ENCODE measurements at places on chromosomes 4 and X.

DNA sequence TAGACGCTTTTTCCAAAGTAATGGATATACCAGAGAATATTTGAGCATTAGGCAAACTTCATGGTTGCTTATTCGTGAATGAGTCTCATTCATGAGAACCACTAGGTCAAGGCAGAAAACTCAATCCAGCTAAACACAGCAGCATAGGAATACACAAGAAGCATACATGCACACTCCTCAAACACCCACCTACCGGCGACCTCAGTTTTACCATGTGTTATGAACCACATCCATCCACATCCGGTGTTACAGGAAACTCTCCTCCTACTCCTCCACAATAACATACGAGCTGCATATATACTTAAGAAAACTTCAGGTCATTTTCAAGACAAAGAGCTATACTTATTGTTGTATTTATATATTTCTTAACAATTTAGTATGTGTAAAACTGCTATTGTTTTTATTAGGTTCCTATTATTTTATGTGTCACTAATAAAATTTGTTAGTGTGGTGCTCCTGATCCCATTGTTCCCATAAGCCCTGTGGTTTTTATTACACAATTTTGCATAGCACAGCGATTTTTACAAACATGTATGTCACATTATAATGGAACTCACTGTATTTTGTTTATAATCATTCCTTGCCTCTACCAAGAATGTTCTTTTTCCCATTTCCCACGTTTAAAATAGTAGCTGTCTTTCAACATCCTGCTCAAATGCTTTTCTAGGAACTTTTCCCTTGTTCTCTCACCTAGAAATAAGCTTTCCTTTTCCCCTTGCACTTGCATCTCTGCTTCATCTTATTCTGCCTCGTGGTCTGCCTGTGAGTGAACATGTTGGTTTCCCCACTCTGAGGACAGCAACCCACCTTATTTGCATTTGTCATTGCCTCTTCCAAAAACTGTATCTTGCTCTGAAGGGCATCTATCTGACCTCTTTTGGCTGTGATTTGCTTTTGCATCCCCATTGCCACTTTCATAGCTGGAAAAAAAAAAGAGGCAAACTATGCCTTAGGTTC, 48.3 kb downstream of the STBD1 start:
- no peak for DNase-seq

DNA sequence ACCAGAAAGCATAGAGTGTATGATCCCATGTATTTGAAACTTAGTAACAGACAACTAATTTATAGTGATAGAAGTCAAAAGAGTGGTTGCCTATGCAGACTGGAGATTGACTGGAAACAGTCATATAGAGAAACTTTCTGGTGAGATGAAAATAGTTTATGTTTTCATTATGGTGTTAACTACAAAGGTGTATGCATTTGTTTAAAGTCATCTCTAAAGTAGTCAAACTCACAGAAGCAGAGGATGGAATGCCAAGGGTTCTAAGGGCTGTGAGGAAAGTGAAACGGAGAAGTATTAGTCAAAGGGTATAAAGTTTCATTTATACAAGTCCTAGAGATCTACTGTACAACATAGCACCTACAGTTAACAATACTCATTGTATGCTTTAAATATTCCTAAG, 45.8 kb downstream of the ENOX2 start:
- no peak for DNase-seq

DNA sequence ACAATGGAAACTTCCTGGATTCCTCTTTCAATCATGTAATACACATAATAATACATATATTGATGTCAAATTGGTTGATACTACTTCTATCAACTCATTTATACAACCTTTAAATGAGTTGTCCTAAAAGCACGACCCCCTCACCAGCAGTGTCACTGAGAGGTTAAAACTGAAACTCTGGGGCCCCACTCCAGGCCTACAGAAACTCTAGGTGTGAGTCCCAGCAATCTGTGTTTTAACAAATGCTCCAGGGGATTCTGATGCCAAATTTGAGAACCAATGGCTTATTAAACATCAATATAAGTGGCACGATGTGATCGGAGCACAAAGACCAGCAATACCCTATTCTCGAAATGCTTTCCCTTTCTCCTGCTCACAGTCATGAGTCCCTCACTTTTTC, 47.9 kb downstream of the ATP8A1 start:
- DNase-seq, result no peak

DNA sequence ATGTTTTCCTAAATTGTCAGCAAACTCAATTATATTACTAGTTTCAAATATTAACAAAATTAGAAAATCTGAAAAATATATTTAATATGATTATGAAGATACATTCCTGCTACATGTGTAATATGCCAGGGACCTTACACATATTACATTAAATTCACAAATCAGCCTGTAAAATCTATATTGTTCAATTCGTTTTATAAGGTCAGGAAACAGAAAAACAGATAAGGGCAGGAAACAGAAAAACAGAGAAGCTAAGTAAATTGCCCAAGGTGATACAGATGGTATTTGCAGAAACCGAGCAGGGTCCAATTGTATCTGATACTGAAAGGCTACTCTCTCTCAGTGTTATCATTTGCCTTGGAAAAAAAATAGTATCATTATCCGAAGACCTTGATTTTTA, 739.0 kb downstream of the DMD start:
- DNase-seq, result no peak

- DNase-seq, result no peak
Observed at GRCh38 chr4:17448689-17449088, 63.2 kb downstream of the QDPR start.

DNA sequence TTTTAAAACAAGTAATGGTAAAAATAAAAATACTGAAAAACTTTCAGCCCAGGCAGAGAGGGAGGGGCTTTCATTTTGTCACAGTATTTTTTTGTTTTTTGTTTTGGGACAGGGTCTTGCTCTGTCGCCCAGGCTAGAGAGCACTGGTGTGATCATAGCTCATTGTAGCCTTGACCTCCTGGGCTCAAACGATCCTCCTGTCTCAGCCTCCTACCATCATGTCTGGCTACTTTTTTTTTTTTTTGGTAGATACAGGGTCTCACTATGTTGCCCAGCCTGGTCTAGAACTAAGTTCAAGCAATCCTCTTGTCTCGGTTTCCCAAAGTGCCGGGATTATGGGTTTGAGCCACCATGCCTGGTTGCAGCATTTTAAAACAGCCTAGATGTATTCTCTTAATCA, 40.8 kb upstream of the FAT1 start:
- no peak for DNase-seq

DNA sequence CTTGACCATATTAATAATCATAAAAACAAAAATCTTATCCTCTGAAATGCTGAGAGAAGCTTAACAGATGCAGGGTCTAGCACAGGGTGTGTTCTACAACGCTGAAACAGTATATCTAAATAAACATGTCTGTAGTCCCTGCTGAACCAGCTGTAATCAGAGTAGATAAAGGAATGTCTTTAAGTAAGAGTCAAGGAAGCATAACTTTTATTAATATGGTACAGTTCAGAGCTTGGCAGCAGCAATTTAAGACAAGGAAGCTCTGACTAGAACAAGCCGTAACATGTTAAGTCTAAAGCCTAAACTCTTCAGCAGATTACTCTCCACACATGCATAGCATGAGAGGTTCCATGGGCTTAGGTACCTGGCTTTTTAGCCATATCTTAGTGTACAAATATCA, 36.1 kb downstream of the NFKB1 start:
- DNase-seq, result no peak

DNA sequence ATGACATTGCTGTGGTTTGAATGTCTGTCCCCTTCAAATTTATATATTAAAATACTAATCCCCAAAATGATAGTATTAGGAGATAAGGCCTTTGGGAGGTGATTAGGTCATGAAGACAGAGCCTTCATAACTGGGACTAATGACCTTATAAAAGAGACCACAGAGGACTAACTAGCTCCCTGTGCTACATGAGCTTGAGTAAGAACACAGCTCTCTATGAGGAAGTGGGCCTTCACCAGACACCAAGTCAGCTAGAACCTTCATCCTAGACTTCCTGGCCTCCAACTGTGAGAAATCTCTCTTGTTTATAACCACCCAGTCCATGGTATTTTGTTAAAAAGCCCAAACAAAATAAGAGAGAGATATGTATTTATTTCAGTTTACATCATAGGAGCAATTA, 242.2 kb upstream of the CTSO start:
- DNase-seq, result no peak

- DNase-seq, result no peak
Observed at GRCh38 chrX:101191217-101191750, 28.3 kb upstream of the DRP2 start.

GRCh38 chrX:24851780-24852179, 158.1 kb downstream of the POLA1 start:
- no peak for DNase-seq

DNA sequence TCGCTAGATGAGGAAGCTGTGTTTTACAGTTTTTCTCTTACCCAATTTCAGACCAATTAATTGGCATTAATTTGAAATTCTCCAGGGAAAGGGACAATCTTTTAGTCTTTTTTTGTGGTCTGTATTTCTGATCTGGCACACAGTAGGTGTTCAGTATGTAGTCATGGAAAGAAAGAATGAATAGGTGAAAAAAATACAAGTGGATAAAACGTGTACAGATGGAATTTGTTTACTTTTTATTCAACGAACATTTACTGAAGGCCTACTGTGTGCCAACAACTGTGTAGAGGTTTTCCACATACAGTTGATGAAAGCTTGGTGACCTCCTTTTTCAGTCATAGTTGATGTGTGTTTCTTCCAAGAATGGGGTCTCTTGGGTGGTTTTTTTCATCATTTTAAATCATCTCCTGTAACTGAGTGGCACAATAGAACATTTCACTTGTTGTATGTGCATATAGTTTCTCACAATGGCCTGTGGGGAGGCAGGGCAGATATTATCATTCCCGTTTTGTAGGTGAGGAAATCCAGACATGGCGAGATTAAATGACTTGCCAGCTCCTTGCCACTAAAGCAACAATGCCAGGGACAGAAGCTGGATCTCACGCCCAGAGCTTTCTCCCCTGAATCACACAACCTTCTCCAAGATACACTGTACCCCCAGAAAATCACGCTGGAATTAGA, 102.4 kb downstream of the CEP135 start:
- no peak for DNase-seq

GRCh38 chr4:81541161-81541945, 69.6 kb upstream of the RASGEF1B start:
- DNase-seq, result no peak

GRCh38 chr4:121096191-121096590, 23.9 kb upstream of the NDNF start:
- DNase-seq, result no peak

- no peak for DNase-seq
Observed at GRCh38 chr4:147543034-147543433, 62.1 kb downstream of the EDNRA start.

DNA sequence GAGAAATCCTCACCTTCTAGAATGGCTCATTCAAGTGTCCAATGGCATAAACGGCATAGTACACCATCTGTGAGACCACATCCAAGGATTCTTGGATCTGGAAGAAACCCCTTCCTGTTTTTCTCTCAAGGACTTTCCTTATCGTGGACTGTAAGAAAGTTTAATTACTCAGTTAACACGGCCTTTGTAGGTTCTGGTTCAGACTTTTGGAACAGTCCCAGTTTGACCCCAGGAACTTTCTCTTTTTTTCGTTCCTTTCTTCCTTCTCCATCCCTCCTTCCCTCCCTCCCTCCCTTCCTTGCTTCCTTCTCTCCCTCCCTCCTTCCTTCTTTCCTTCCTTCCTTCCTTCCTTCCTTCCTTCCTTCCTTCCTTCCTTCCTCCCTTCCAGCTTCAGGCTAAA, 343.5 kb upstream of the SMIM31 start:
- no peak for DNase-seq

GRCh38 chrX:91122151-91122694, 312.4 kb upstream of the PABPC5 start:
- DNase-seq, result no peak

DNA sequence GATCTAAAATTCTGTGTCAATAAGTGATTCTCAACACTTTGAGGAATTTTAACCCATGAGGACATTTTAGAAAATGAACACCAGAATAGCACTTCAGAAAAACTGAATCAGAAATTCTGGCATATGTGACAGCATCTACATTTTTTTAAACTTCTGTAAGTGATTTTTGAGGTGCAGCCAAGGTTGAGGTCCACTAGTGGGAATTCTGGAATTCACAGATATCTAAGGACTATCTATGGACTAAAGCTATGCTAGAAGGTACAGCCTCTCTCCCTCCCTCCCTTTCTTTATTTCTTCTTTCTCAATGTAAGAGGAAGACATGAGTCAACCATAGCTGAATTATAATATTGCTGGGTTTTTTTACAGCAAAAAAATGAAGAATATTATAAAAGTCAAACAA, 508.2 kb upstream of the ATOH1 start:
- DNase-seq, result no peak

GRCh38 chrX:40079572-40079971, 18.2 kb downstream of the BCOR start:
- DNase-seq, result no peak

DNA sequence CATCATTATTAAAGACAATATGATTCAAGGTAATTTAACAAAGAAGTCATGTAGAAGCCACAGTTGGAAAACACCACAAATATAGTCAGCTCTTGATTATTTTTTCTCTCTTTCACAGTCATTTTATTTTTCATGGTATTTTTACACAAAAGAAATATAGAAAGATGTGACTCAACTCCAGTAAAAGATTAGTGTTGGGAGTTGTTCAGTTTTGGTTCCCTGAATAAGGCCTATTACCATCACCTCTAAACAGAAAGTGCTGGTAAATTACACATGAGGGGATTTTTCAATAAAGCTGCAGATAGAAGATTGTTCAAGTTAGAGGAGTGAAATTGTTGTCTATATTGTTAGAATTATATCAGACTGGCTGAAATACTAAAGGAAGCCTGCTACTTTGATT, 107.0 kb downstream of the DDIT4L start:
- DNase-seq, result no peak

DNA sequence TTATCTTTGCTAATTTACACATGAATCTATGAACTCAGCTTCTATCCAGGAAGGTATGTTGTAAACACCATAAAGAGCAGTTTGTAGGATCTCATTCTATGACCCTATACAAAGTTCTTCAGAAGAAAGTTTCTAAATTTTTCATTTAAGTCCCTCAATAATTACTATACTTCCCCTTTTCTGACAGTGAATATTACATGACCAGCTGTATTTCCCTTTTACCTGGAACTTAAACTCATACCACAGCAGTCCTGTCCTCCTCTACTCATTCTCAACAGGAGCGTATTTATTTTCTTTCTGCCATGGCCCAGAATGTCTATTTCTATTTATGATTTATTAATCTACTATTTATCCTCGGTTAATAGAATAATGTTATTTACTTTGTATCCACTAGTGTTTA, 15.8 kb downstream of the RASGEF1B start:
- DNase-seq, result no peak

GRCh38 chrX:124592744-124593143, 246.4 kb downstream of the SH2D1A start:
- DNase-seq, result no peak

- DNase-seq, result no peak
Observed at GRCh38 chr4:150310159-150310895, 232.1 kb downstream of the DCLK2 start.

- DNase-seq, result no peak
Observed at GRCh38 chrX:114712466-114712865, 128.6 kb downstream of the HTR2C start.

Measured in stimulated activated CD8-positive, alpha-beta memory T cell treated with anti-CD3 and anti-CD28 coated beads, Interleukin-15, amount 100 ng/mL, for 4 hours (primary cell).